ENCODE measurements at places on chromosomes 3 and 15.

DNA sequence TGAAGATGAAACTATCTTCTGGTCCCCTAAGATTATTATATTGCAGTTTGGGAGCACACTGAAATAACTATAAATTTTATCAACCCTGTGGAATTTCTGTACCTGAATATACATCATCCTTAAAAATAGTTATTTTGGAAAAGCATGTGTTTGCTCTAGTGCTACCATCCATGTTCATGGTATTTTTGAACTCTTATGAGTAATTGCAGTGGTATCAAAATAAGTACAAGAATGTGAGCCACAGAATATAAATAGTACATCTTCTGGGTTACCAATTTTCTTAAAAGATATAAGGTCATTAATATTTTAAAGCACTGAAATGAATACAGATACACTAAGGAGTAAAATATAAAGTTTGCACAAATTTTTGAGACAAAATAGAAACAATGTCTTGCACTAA lies 206.5 kb downstream of the CBLB start:
- DNase-seq: no peak

- no peak for DNase-seq
These were observed 85.1 kb upstream of the NTRK3 start for GRCh38 chr15:88341653-88342052.

DNA sequence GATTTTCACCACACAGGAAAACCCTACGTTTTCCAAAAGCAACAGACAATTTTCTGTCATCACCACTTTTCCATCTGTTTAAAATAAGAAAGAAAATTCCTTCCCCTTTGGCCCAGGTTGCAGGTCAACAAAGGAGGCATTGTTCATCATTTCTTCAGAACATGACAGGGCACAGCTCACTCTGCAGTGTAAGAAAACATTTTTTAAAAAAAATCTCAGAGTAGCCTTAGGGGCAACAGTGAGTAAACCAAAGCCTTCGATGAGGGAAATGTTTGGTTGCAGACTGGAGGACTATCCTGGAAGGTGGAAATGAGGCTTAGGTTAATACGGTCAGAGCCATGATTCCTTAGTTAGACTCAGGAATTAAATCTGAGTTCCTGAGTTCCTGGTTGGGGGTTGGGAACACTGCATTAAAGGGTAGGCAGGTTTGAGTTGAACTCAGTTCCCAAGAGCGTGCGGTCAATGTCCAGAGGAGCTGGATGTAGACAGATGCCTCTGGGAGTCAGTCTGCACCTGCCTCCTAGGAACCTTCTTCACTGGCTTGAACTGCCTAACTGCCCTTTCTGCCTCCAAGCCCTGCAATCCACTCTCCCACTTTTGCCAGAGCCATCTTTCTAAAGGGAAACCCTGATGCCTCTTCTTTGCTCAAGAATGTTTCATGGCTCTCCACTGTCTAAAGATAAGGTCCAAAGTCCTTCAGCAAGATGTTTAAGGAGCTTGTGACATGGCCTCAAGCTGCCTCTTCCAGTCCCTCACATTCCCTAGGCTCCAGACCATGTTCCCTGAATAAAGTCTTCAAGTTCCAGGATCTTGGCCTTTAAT lies 3.3 kb upstream of the HES1 start:
- peak; percentile 68 for DNase-seq

DNA sequence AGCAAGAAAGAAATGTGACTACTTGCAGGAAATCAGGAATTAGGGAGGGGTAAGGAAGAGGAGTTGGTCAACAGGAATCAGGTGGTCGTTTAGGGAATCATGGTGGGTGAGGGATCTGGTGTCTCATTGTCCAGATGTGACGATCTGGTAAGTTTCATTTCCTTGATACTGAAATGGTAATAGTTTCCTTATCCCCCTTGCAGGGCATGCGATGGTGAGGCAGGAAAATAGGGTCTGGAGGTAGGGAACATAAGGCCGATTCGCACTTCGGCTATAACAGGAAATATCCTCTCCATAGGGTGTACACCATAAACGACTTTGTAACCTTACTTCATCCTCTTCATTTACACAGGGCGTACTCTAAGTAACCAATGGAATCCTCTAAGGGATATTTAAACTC lies 574 bp upstream of the LRRC34 start:
- DNase-seq: no peak

DNA sequence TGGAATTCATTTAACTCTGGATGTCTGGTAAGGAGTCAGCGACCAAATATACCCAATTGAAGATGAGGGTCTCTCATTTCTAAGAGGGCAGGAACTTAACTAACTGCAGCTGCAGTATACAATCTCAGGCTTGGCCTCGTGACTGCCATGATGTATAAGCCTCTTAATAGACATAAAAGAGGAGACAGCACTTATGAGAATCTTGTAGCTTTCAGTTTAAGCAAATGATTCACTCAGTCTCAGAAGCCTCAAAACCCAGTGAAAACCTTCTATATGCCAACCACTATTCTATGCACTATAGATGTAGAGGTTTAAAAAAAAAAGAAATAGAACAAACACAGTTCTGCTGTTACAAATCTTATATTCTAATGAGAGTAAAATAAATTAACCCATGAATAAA lies 513.9 kb downstream of the TBL1XR1 start:
- no peak for DNase-seq

DNA sequence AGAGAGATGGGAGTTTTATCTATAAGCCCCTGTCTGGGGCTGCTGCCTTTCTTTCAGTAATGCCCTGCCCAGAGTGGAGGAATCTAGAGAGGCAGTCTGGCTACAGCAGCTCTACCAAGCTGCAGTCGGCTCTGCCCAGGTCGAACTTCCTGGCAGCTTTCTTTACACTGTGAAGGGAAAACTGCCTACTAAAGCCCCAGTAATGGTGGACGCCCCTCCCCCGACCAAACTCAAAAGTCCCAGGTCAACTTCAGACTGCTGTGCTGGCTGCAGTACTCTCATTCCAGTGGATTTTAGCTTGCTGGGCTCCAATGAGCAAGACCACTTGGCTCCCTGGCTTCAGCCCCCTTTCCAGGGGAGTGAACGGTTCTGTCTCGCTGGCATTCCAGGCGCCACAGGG lies 65.9 kb upstream of the RARB start:
- DNase-seq: peak; percentile 54

- no peak for DNase-seq
These were observed 31.3 kb downstream of the RPL39L start for GRCh38 chr3:187107989-187108388.

DNA sequence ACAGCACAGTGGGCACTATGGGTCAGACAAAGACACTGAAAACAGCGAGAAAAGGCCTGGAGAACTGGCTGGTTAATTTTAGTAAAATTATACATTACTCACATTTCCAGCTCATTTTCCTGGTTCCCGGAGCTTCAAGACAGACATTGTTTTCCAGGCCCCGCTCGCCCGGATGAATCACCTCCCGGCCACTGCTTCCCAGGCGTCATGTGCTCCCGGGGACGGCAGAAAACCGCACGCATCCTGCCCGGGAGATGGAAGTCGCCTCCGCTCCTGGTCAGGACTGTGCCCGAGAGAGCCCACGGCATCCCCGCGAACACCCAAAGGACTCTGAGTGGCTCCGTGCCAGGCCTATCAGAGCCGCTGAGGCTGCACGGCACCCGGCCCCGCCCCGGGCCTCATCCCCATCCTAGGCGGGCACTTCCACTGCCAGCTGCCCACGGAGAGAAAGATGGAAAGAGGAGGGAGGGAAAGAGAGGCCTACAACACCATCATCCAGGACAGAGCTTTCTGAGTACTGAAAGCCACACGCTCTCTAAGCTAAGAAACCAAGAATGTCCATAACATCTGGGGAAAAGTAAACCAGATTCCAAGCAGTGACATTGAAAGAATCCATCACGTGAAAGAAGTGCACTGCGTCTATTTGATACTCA lies 75.1 kb downstream of the VGLL4 start:
- peak; percentile 83 for DNase-seq

DNA sequence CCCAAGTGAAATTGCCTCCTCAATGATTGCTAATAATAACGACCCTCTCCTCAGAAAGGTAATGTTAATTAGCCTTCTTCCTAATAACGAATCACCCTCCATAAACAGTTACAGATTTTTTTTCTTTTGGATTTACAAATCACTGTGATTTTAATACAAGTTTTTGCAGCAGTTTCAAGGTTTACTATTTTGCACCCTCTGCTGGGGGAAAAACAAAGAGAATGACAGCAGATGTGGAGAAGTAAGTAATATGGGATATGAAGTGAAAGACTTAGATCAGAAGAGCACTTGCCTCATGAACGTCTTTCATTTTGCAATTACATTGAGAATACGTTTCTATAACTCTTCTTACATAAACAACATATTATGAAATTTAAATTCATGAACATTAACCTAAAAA lies 16.1 kb upstream of the CNTN3 start:
- no peak for DNase-seq

DNA sequence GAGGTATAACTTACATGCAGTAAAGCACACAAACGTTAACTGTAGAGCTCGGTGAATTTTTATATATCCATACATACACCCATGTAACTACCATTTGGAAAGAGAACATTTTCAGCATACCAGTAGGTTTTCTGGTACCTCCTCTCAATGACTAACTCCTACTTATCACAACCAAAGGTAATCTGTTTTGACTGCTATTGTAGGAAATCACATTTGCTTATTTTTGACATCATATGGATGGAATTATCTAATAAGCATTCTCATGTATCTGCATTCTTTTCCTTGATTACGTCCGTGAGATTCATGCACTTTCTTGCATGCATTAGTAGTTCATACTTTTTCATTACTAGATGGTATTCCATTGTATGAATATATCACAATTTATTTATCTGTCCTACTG lies 76.8 kb downstream of the CSNK1G1 start:
- no peak for DNase-seq

- no peak for DNase-seq
These were observed 478.7 kb downstream of the MFSD1 start for GRCh38 chr3:159280386-159281191.

- DNase-seq: peak; percentile 78
These were observed 13.2 kb upstream of the ATP2B2 start for GRCh38 chr3:10518506-10519150.

DNA sequence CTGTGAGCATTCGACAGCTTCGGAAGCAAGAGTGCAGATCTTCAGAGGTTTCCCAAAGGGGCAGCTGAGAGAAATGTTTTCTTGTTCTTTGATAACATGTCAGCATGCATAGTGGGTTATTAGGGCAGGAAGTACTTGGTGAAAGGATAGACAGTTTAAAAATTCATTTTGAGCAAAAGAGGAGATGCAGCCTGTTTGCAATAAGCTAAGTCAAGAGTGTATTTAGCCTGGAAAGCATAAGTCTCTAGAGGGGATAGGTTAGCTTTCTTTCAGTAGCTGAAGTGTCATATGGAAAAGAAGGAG lies 7.4 kb downstream of the SLC6A11 start:
- DNase-seq: no peak

DNA sequence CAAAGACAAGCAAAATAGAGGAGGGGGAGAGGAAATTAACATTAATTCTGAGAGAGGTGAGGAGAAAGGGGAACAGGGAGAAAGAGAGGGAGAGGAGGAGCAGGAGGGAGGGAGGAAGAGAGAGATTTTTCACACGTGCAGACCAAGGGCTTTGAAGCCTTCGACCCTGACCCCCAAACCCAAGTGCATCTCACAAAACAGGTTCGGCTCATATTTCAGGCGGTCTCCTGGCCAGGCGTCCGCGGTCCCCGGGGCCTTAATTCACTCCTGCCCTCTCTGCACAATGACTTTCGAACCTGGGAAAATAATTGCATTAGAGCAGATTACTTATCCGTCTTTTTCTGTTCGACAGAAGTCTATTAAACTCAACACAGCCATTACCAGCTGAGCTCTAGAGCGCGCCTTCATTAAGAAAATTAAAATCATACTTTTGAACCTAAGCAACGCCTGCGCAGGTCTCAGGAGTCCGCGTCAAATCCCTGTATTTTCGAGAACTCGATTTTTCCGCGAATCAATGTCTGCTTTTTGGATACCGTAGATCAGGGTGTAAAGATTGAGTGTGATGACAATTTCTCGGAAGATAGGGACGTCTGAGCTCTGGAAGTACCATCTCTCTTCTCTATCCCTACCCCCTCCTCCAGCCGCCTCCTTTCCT lies 220.7 kb downstream of the MEIS2 start:
- DNase-seq: no peak

DNA sequence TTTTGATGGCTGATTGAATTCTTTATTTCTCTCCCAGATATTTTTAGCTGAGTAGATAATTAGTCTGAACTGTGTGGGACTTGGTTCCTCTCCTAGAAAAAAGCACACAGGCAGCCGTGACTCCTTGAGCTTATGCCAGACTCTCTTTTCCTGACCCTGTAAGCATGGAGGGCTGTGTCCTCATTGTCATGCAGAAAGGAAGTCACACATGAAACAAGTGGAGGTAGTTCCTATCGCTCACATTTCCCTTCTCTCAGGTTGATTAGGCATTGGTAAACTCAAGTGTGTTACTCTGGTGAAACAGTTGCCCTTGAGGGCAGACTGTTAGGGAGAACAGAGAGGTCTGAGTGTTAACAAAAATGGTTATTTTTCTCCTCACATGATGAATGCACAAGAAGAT lies 6.3 kb upstream of the RTP4 start:
- no peak for DNase-seq

DNA sequence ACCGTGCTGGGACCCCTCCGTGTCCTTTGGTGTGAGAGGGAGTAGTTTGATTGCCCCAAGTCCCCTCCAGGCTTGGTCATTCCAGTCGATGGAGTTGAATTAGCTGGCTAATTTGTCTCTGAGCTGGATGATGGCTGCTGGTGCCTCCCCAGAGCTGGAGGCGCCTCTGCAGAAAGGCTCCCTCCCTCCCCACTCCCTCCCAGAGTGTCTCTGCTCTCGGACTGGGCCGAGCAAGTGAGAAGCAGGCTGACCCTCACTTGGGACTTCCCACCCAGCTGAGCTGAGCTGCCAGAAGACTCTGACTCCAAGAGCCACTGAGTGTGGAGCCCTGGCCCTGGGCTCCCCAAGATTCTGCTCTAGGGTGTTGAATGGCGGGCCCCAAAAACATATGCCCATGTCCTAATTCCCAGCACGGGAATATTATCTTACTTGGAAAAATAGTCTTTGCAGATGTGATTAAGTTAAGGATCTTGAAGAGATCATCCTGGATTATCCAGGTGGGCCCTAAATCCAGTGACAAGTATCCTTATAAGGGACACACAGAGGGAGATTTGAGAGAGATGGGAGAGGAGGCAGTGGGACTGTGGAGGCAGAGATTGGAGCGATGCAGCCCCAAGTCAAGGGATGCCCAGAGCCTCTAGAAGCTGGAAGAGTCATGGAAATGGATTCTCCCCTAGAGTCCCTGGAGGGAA lies 60.7 kb upstream of the TLE3 start:
- DNase-seq: peak; percentile 38

GRCh38 chr3:80213086-80213485 lies 445.3 kb upstream of the ROBO1 start:
- no peak for DNase-seq

GRCh38 chr3:188191460-188191859 lies 37.5 kb downstream of the LPP start:
- DNase-seq: peak; percentile 14

Measured in islet precursor cell (in vitro differentiated cells).